Caudate nucleus (tissue), 63 donors: ENCODE measurements at places on chromosomes 6 and 20.

GRCh38 chr6:6461138-6461537 is 127.4 kb upstream of the LY86 start:
- DNase-seq = no peak

- no peak for DNase-seq
Observed at GRCh38 chr6:104462811-104463599, 396.7 kb downstream of the HACE1 start.

- no peak for DNase-seq
Observed at GRCh38 chr6:4210629-4211419, 75.4 kb upstream of the ECI2 start.

DNA sequence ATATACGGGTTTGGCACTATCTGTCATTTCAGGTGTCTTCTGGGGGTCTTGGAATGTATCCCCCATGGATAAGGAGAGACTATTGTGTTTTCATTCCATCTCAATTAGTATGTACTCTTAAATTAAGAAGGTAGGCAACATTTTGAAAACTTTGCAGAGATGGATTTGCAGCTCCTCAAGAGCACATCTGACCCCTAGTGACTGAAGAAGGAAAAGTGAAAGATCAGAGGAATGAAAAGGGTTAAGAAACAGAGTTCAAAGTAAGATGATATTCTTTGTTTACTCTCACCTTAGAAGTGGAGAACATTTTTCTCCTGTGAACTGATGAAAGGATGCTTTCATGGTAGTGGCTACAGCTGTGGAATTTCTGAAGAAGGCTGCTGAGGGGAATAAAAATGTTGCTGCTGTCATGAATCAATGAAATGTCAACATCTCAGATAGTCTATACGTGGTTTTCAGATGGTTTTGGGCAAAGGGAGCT is 41.5 kb downstream of the SH3BGRL2 start:
- no peak for DNase-seq

GRCh38 chr6:106858653-106859092 is 115.9 kb downstream of the CD24 start:
- no peak for DNase-seq

- DNase-seq = no peak
Observed at GRCh38 chr6:17950095-17950494, 37.3 kb downstream of the KIF13A start.

GRCh38 chr6:18763086-18763485 is 375.9 kb downstream of the RNF144B start:
- DNase-seq = no peak

DNA sequence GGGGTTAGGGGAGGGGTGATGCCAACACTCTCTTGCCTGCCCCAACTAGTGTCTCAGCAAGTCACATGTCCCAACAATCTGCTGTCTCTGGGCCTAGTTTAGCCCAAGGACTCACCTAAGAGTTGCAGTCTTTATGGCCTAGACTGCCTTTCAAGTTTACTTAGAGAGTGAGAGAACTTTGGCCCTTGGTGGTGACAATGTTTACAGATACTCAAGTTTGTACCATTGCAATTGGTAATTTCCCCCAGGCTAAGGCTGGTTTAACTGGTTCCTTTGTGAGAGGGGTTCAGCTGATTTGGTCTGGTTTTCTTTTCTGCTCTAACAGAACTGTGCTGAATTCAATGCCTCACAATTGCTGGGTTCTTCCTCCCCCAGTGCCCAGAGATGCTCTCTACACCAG is 1279.9 kb upstream of the EYS start:
- DNase-seq = no peak

DNA sequence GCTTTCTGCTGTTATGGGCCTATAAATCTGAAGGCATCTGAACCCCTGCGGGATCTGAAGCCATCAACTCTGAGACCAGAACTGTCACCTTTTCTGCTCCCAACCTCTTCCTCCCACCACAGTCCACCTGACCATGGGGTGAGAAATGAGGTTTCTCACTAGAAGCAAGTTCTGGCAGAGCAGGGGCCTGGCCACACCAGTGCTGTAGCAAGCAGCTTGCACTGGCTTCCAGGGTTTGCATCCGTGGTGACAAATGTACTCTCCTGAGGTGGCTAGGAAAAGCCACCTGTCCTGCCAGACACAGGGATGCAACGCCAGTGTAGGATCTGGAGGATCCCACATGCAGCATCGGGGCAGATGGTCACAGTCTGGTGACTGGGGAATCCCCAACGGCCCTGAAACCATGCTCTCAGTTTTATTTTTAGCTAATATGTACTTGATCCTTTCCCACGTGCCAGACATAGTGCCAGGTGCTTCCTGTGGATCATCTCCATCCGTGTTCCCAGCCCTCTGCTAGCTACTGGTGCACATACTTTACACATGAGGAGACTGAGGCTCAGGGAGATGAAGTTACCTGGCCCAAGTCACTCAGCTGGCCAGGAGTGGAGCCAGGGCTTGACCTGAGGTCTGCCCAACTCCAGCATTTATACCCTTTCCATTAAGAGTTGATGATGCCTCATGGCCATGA is 122.1 kb upstream of the SPACA1 start:
- DNase-seq = peak; percentile 42

- no peak for DNase-seq
Observed at GRCh38 chr20:17538517-17539170, 7.5 kb upstream of the BFSP1 start.

DNA sequence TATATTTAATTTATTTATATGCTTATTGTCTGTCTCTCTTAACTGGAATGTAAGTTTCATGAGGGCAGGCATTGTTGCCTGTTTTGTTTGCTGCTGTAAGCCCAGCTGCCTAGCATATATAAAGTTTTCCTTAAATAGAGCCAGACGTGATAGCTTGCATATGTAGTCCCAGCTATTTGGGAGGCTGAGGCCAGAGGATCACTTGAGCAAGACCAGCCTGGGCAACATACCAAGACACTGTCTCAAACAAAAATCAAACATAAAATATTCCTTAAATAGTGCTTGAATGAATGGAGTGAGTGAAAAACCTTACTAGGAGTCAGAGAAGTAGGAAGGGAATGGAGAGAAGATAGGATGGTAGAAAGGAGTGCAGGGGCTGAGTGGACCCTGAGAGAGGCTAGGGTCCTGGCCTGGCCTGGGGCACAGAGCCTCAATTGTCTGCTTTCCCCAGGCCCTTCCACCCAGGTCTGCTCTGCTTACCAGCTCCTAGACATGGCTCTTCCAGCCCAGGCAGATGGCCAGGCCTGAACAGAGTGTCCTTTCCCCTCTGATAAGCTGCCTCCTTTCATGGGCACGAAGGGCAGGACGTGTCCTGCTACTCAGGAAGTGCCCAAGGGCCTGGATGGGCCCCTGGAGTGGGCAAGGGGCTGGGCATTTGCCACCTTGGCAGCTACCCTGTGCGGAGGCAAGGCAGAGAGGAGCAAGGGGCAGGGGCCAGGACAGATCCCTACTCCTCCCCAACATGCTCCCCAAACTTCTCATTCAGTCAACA is 17.7 kb upstream of the BAK1 start:
- DNase-seq = no peak

GRCh38 chr6:136337121-136337520 is 47.5 kb upstream of the BCLAF1 start:
- no peak for DNase-seq

- no peak for DNase-seq
Observed at GRCh38 chr6:163605385-163606097, 191.0 kb downstream of the QKI start.

- DNase-seq = no peak
Observed at GRCh38 chr6:157056275-157056674, 267.0 kb downstream of the TMEM242 start.

DNA sequence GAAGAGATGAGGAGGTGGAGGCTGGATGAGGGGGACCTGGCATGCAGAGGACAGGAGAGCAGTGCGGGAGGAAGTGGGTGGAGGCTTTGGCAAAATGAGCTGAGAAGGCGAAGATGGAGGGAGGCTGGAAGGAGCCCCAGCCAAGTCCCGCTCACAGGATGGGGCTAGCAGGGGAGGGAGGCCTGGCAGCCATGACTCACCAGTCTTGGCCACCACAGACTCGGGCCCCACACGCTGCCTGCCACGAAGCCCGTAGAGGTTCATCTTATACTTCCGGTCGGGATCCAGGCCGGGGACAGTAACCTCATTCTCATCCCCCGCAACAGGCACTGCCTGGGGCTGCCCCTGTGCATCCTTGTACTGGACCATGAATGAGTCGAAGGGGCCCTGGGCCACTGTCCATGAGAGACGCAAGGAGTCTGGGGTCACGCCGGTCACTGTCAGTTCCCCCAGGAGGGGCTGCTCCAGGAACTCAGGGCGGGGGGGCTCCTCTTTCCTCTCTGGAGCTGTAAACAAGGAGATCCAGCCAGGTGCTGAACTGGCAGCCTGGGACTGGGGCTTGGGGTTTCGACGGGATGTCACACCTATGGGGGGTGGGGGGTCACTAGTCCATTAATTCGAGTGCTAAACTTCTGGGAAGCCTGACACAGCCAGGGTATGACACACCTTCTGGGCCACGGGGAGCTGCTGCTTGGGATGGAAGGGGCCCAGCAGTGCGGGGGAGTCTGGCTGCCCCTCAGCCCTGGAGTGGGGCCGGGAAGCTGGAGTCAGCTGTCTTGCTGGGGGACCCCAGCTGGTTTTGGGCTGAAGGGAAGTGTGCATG is 27.8 kb downstream of the TNXB start:
- DNase-seq = no peak

GRCh38 chr6:33314943-33315792 is 1.3 kb upstream of the TAPBP start:
- no peak for DNase-seq

- no peak for DNase-seq
Observed at GRCh38 chr6:47161176-47161687, 119.1 kb upstream of the ADGRF1 start.

GRCh38 chr6:45541934-45542333 is 164.2 kb upstream of the SUPT3H start:
- no peak for DNase-seq

DNA sequence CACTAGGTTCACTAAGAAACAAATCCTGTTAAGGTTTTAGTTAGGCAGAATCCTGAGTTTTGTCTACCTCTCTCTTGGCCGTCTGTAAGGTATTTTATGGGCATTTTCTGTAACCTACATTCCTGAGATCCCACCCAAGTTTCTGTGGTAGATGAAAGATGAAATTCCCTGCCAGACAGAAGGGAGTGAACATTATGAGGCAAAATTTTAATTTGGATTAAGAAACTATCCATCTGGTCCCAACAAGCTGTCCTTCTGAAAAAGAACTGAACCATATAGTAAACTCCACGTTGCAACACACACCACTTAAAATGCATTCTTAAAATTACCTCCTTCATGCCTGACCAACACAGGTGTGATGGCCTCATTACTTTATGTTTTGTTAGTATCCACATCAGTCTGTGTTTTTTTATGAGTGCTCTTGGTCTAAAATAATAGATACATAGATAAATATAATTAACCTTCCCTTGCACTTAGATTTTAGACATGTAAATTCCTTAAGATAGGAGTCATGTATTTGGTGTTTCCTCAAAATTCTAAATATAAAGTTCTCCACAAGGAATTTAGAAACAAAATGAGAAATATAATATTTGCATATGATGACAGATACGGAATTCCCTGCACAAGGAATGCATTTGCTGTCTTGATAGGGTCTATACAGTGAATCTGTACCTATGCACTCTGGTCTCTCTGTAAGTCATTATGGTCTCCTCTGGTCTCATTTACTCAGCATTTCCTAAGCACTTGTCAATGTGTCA is 86.5 kb downstream of the CHD6 start:
- DNase-seq = no peak

- no peak for DNase-seq
Observed at GRCh38 chr6:10610289-10610688, 84.1 kb downstream of the C6orf52 start.

- DNase-seq = no peak
Observed at GRCh38 chr20:59559863-59560262, 44.5 kb upstream of the PHACTR3 start.
